ENCODE measurements at places on chromosomes 2 and 18.

DNA sequence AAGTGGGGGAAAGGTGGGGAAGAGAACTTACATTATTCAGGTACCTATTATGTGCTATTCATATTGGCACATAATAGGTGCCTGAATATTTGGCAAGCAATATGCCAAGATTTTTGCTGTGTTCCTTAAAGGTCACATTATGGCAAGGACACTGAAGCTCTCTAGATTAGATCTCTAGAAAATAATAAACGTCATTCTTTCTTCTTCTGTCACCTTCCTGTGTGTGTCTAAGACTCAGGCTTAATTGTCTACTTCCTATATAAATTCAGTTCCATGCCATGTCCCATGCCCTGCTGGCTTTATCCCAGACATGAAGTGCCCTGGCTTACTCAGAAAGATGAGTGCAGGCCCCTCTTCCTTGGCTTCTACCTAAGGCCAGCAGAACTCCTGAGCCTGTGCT lies 191.1 kb upstream of the CTAGE1 start:
- DNase-seq: no peak

GRCh38 chr2:230915319-230915718 lies 9.7 kb downstream of the GPR55 start:
- no peak for DNase-seq

GRCh38 chr2:9770308-9771100 lies 72.8 kb upstream of the TAF1B start:
- DNase-seq: peak; percentile 30

DNA sequence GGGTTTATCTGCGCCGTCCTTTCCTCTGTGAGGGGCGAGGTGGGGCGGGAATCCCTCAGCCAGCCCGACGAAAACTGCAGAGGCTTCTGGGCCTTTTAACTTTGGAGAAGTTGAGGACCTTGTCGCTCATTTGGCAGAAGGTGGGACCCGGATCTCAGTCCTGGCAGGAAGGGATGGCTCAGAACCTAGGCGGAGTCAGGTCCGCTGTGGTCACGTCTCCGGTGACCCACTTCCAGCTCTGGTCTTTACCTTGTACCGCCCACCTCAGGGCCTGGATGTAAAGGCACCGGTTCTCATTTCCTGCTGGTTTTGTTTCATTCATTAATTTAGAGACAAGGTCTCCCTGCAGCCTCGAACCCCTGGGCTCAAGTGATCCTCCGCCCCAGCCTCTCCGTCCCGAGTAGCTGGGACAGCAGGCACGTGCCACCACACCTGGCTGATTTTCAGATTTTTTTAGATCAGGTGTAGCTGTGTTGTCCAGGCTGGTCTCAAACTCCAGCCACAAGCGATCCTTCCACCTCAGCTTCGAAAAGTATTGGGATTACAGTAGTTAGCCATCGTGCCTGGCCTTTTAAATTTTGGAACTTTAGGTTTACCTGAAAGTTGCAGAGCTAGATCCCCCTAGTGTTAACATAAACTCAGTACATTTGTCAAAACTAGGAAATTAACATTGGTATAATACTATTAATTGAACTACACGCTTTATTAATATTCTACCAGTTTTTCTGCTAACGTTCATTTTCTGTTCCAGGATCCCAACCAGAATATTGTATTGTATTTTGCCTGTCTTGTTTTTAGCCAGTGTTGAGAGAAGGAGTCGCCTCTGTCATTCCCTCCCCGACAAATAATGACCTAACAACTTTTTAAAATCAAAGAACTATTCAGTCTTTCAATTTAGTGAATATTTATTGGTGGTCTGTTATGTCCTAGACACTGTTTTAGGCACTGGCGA lies 852 bp downstream of the POLI start:
- DNase-seq: no peak

DNA sequence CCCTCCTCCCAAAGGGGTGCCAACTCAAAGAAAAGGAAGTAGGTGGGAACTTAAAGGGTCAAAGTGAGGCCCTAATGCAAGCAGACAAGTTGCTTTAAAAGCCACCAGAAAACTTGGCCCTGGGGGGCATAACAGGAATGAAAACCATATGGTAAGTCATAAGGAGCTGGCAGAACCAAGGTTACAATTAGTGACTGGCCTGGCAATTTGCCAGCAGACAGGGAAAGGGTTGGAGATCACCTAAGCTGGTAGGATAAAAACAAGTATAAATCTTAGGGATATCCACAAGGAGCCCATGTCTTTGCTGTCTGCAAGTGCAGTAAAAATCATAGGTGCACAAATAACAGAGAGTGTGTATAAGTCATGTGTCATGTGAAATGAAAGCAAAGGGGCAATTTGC lies 256.7 kb upstream of the LRRTM4 start:
- no peak for DNase-seq

DNA sequence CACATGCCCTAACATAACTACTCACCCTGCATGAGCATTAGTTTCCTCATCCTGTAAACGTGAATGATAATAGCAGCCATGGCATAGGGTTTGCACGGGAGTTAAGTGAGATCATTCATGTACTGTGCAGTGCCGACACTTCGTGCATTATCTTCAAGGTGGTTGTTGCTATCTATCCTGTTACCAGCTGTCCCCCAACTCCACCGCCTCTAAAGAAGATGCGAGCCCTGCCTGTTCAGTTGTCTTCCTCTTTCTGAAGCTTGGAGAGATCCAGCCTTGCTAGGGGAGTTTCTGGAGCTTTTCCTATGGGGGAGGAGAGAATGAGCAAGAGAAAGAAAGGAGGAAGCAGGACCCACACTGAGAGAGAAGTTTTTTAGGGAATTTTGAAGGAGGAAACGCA lies 34.4 kb downstream of the YPEL5 start:
- DNase-seq: no peak
